ENCODE measurements at places on chromosomes 2 and 18.
A peak's percentile ranks its signal among the peaks of the same experiment; 100 is the strongest.

- no peak for DNase-seq
These were observed 671.9 kb upstream of the SOX11 start for GRCh38 chr2:5020116-5020875.

DNA sequence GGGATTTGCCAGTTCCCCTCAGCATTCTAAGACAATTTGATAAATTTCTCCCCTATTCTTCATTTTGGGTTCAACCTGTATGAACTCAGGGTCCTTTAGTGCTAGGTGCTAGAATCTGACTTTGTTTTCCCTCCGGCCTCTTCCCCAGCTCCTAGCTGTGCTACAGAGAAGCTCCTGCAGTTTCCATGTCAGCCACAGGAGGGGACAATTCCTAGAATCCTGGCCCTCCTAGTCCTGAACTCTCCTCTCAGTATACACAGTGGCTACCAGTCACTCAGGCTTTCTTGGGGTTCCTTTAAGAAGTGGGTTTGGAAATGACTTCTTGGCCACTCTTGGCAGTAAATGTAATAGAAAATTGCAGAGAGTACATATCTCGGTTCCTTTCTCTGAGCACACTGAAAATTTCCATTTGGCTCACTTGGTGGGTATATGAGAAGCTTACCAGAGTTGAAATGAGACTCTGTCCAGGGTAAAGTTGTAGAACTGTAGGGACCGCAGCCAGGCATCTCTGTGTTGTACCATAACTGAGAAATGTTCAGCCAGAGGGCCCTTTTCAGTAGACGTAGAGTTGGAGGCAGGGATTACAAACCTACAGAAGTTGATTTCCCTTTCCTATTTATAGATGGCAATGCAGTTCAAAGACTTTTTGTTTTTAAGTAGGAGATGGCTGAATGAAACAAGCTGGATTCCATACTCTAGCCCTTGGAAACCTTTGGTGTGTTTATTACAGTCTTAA, 5.0 kb upstream of the CHST10 start:
- peak; percentile 49 for DNase-seq

DNA sequence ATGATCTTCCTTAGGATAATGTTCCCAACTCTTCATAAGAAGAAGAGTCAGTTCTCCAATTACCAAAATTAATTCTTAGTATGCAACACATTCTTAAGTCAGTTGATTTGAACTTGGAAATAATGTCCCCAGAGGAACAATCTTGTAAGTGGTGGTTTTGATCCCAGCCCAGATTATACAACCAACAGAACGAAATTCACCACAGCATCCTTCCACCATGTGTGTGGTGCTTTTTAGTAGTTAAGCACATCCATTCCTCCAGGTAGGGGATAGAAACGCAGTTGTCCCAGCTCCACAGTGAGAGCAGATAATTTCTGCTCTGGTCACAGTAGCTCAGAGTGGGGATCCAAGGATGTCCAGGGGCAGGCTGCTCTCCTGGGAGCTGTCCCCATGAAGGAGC, 161.7 kb upstream of the SLC39A10 start:
- no peak for DNase-seq

DNA sequence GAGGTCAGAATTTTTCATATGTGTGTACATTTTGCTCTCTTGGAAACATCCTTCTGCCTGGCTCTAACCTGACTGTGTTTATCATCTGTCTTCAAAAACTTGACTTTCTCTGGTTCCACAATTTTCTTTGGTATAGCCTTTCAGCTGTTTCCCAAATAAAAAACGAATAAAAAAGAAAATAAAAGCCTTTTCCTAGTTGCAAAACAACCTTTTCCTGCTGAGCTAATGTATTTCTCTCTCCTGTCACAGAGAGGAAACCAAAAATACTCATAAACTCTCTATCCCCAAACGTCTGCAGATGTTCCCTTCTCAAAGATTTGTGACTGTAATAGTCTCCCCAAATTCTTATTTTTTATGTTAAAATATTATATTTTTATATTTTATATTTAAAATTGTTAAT, 505.3 kb upstream of the SLC39A10 start:
- DNase-seq, result no peak

DNA sequence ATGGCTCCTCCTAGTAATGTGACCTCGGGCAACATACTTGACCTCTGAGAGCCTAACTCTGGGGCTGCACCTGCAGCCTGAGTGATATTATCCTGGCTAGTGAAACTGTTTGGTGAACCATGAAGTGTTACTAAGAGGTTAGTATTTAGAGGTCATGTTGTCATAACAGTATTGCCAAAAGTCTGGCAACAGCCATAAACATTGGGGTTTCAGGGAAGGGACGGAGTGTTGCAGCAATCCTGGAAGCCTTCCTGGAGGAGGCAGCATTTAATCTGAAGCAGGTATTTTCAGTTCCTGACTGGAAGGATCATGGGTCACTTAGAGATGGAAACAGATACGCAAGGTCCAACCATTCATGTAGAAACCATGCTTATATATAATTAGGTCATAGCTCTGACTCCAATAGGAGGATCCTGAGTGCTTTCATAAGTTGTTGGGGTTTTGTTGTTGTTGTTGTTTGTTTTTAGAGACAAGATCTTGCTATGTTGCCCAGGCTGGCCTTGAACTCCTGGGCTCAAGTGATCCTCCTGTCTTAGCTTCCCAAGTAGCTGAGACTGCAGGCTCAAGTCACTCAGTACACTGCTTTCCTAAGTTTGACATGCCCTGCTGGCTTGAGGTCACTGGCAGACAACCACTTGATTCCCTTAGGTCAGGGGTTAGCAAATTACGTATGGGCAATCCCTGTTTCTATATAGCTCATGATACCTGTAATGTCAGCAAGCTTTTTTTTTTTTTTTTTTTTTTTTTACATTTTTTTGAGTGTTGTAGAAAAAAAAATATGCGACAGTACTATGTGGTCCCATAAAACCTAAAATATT, 21.5 kb downstream of the GPR39 start:
- no peak for DNase-seq

Measured in head of caudate nucleus (tissue), 42 donors.